ENCODE measurements at places on chromosomes 4 and X.

DNA sequence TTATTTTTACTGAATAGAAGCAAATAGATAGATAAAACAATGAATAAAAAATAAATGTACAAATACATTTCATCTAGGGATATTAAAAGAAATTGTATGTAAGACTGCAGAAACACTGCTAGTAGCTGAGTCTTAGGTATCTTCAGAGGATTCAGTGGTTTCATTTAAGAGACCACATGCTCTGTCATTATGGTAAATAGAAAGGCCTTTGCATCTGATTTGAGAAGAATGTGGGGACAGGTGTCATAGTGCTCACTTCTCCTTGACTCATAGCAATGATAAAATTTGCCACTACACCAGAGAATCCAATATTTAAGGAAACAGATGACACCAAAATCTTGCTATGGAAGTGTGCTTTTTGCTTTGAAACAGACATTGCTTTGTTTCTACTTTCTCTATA, 59.8 kb upstream of the PPP1R2C start:
- DNase-seq = no peak

DNA sequence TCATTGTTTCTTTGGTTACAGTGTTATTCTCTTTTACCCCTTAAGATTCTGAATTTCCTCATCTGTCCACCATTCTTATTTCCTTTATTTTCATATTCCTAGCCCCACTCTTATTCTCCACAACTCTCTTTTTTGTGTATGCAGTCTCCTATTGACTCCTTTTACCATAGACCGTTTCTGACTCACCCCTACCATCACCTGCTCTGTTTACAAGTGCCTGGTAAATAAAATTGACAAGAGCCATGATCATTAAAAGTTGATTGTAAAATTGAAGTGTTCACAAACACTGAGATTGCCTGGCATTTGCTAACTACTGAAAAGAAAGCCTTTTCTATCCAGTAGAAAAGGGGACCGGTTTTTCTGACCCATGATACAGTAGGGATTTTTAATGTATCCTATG, 54.4 kb downstream of the MRPL1 start:
- no peak for DNase-seq

- no peak for DNase-seq
Measured at GRCh38 chrX:152601848-152602616, 35.7 kb upstream of the GABRQ start.

DNA sequence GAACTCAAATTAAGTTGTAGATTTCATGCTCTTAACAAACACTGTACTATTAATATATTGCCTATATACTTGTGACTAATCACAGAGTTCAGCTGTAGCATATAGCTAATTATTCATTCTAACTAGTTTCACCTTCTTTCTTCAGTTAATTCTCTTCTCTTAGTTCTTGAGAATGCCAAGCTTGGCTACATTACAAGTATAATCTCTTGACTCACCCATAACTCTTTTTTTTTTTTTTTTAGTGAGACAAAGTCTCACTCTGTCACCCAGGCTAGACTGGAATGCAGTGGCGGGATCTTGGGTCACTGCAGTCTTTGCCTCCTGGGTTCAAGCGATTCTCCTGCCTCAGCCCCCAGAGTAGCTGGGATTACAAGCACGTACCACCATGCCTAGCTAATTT, 5.4 kb downstream of the KLHL5 start:
- no peak for DNase-seq

GRCh38 chr4:123619895-123620294, 223.3 kb downstream of the SPRY1 start:
- DNase-seq = no peak

- DNase-seq = no peak
Measured at GRCh38 chr4:182400790-182401189, 157.6 kb downstream of the TENM3 start.

All from stimulated activated CD4-positive, alpha-beta T cell treated with anti-CD3 and anti-CD28 coated beads, TNF-alpha, amount 100 ng/mL, for 1 hour (primary cell).